ENCODE measurements at places on chromosomes 6 and 20.
A peak's percentile ranks its signal among the peaks of the same experiment; 100 is the strongest.

GRCh38 chr20:43699941-43700565 lies 26.7 kb downstream of the GTSF1L start:
- DNase-seq = no peak

DNA sequence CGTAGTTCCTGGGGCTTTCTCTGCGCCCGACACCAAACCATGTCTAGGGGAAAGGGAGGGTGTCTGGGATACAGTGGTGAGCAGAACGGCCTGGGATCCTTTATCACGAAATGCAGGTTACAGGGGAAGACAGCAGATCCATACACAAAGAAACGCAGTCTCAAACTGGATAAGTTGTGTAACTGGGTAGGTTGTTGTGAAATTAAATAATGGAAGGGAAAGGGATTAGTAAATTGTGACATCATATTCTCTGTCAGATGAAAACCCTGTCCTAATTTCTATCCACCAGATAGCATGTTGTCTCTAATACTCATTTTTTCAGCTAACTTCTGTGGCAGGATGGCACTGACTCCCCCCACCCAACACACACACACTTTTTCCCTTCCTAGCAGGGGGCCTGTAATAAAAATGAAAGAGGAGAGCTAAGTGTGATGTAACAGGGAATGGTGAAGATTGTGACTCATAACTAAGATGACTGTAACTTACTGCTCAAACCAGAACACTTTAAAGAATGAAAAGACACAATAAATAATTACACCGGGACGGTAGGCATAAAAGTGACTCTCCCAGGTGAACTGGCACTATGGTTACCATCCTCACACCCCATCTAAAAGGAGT lies 769 bp upstream of the TRPC4AP start:
- peak; percentile 30 for DNase-seq

- no peak for DNase-seq
These were observed 6.0 kb downstream of the ASF1A start for GRCh38 chr6:118899948-118900347.

DNA sequence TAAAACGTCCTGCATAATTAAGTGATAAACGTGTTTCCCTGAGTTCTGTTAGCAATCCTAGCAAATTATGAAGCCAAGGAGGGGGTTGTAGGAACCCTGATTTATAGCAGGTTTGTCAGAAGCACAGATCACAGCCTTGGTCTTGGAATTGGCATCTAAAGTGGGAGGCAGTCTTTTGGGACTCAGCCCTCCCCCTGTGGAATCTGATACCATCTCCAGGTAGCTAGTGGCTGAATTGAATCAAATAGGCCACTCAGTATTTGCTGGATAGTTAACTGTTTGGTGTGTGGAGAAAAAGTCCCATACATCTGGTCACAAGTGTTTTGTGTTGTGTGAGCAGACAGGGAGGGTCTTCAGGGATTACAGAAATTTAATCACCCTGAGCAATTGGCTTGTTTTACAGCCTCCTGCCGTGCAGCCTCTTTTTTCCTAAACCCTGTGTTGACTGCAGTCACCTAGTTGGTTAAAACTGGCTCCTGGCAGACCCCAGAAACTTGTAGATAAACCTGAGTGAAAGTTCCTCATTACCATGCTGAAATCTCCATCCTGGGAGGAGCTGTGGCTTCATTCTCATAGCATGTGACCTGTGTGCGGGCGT lies 19.0 kb upstream of the KIFC1 start:
- DNase-seq = no peak

DNA sequence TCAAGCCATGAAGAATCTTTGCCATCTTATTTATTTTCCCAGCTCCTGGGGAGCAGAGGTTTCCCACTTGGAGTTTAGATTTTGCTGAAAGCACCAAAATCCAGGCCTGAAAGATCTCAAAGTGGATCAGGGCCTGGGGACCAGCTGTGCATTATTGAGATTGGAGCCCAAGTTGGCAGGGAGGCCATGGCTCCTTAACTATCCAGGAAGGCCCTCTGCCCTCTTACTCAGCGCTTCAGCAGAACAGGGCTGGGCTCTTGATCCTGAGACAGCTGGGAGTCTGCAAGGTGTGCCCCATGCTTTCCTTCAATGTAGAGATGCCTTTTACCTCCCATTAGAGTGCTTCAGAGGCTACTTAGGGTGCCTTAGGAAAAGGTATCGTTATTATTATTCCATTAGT lies 24.6 kb downstream of the FOXO3 start:
- no peak for DNase-seq

- peak; percentile 8 for DNase-seq
These were observed 240.9 kb downstream of the PHACTR1 start for GRCh38 chr6:12957321-12958051.

DNA sequence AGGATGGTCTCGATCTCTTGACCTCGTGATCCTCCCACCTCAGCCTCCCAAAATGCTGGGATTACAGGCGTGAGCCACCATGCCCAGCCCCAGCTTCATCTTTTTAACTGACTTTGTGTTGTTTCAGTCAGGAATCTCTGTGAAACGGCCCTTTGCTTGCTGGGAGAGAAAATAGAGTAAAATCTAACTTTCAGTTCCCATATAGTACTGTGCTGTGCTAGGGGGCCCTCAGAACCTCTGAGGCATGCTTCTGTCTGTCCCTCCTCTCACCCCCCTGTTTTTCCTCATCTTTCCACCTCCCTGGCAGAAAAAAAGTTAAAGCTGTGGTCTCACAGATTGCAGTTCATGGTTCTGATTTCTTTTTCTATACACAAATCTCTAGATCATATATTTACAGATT lies 48.4 kb downstream of the LRP11 start:
- no peak for DNase-seq

DNA sequence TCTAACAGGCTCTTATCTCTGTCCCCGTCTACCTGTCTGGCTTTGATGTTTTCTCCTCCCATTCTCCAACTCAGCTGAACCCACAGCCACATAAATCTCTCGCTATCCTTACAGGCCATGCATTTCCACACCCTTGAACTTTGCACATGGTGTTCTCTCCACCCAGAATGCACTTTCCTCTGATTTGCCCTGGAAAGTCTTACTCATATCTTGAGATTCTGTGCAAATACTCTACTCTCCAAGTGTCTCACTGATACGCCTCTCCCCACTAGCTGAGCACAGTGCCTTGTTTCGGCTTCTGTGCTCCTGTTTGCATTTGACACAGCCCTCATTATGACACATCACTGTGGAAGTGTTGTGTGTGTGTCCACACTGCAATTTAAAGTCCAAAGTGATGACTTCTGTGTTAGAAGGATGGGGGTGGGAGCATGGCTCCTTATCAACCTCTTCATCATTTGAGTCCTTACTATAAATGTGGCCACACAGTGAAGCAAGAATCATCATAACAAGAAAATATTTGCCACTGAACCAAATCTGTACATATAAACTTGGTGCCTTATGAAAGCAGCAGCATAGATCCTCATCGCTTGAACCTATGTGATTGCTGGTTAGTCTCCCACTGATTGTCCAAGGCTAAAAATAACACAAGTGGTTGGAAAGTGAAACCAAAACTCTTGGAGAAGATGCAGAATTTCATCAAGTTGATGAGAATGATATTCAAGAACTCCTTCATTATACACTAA lies 5.5 kb upstream of the PRELID3B start:
- no peak for DNase-seq

GRCh38 chr6:1560281-1561058 lies 49.2 kb upstream of the FOXC1 start:
- no peak for DNase-seq

GRCh38 chr6:39453241-39453640 lies 130.7 kb upstream of the KCNK16 start:
- DNase-seq = no peak

- DNase-seq = no peak
These were observed 112.4 kb upstream of the SALL4 start for GRCh38 chr20:51914758-51915157.

DNA sequence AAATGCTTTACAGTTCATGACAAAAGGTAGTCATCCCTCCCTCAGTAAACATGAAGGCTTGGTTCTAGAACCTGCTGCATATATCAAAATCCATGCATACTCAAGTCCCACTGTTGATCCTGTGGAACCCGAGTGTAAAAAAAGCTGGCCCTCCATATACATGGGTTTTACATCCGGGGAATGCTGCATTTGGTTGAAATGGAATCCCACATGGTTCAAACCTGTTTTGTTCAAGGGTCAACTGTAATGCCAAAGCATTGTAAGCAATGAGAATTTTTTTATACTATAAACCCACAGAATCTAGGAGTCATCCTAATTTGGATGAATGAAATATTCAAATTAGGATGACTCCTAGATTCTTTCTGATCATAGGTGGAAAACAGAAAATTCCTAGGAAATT lies 5.9 kb upstream of the HDAC2 start:
- no peak for DNase-seq

DNA sequence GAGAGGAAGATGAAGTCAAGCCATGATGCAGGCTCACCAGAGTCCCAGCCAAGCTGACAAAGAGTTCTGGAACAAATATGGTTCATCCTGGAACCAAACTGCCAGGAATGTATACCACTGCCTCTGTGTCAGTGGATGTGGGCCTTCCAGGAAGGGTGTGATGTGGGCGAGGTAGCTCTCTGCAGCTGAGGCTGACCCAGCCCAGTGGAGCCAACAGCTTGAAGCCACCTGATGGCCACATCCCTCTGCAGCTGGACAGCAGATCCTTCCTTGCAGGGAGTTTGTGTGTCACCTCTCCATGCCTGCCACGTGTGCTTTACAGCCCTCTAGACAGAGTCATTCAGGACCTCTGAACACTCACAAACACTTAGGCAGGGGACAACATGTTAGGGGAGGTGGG lies 142.0 kb upstream of the RIN2 start:
- no peak for DNase-seq

GRCh38 chr6:24426729-24427446 lies 24.2 kb downstream of the MRS2 start:
- no peak for DNase-seq

GRCh38 chr6:131059486-131059885 lies 3.6 kb downstream of the EPB41L2 start:
- no peak for DNase-seq

- DNase-seq = peak; percentile 74
These were observed 3.8 kb downstream of the SLC35B2 start for GRCh38 chr6:44253307-44254101.

- peak; percentile 40 for DNase-seq
These were observed 868 bp downstream of the MC3R start for GRCh38 chr20:56249244-56249955.

DNA sequence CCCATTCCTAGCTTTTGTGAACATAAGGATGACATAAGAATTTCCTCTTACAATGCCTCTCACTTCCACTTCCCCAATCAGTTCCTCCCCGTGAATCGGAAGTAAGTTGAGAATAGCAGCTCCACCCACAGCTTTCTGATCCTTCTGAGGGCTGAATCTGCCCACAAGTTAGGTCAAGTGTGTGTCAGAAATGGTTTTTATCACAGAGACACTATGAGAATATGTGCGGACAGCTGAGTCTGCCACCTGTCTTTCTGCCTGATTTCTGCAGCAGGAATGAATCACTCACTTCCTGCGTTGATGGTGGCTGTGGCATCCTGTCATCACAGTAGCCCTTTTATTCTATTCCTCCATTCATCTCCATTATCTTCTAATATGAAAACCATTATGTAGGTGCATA lies 70.2 kb downstream of the RIN2 start:
- peak; percentile 24 for DNase-seq

DNA sequence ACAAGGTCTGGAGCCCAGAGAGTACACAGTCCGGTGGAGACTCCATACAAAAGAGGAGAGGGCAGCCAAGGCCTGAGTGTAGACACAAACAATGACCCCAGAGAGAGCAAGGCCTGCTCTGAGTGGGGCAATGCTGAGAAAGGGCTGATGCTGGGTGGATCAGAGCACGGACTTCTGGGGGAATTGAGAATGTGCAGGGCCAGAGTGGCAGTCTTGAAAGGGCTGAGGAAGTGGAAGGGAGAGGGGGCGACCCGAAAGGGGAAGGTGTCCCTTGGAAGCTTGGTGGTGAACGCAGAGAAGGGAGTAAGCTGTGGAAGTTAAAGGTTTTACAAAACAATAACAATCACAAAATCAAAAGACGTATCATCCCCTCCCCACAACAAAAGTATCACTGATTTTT lies 12.0 kb upstream of the GRM4 start:
- no peak for DNase-seq

- no peak for DNase-seq
These were observed 111.9 kb downstream of the SCML4 start for GRCh38 chr6:107712237-107712664.

- no peak for DNase-seq
These were observed 12.9 kb downstream of the ITCH start for GRCh38 chr20:34375977-34376430.

DNA sequence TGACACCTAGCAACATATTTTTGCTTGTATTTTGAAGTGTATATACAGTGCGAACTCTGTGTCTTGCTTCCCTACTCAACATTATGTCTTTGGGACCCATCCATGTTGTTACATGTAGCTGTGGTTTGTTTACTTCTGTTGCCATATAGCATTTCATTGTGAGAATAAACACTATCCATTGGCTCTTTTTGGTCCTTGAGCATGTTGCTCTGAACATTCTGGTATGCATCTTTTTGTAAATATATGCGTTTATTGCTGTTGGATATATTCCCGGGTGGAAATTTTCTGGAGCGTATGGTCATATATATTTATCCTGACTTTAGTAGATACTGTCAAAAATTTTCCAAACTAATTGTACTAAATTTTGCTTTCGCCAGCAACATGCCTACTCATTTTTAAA lies 222.5 kb upstream of the SPTLC3 start:
- DNase-seq = no peak

GRCh38 chr20:48709744-48710143 lies 118.1 kb downstream of the PREX1 start:
- DNase-seq = no peak

- no peak for DNase-seq
These were observed 35.9 kb downstream of the COL12A1 start for GRCh38 chr6:75169689-75170586.

GRCh38 chr20:35271073-35271882 lies 6.6 kb downstream of the MMP24OS start:
- DNase-seq = no peak

GRCh38 chr6:126821706-126822105 lies 296.8 kb upstream of the RSPO3 start:
- DNase-seq = no peak

DNA sequence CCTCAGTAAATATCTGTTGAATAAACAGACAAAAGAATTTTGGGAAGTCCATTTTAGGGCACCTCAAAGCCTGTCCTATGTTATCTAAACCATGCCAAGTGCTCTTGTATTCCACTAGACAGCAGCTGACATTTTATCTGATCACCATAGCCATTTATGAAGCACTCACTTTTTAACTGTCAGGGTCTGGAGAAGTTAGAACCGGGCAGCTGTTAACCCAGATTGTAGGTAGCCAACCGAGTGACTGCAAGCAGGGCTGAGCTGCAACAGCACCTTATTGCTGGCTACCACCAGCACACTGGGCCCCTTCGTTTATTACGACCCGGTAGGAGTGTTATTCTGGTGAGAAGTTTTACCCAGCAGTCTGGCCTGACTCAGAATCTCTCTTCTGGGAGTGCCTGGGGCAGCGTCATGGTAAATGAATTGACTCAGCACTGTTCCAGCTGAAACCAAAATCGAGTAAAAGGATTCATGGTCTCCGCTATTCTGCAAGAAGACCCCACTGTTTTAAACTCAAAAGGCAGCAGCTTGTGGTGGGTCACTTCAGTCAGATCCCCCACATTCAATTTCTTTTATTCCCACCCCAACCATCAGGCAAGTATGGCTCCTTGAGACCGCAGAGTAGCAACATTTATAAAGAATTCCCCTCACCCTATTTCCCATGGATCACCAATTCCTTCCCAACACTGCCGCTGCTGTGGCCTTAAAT lies 1.7 kb downstream of the UBE2V1 start:
- peak; percentile 52 for DNase-seq

Data from activated naive CD8-positive, alpha-beta T cell treated with anti-CD3 and anti-CD28 coated beads, Interleukin-2, amount 50 U/mL, for 24 hours (primary cell).